ENCODE measurements at places on chromosomes 6 and 20.

- no peak for DNase-seq
Observed at GRCh38 chr6:22112461-22112860, 184.4 kb downstream of the PRL start.

DNA sequence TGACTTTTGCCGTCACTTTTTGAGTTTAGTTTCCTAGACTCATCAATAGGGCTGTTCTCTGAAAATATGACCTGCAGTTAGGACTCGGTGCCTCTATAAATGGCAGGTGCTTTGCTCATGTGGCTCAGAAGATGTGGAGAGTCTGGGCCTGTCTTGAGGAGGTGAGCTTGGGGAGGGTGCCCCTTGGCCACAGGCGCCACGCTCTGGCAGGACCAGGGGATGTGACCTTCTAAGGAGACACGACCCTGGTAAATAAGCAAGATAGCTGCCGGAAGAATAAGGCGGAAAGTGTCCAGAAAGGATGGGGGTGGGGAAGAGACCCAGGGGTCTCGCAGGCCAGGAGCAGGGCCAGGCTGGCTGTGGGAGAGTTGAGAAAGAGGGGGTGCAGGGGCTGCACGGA is 46.6 kb downstream of the TMEM242 start:
- DNase-seq, result no peak

DNA sequence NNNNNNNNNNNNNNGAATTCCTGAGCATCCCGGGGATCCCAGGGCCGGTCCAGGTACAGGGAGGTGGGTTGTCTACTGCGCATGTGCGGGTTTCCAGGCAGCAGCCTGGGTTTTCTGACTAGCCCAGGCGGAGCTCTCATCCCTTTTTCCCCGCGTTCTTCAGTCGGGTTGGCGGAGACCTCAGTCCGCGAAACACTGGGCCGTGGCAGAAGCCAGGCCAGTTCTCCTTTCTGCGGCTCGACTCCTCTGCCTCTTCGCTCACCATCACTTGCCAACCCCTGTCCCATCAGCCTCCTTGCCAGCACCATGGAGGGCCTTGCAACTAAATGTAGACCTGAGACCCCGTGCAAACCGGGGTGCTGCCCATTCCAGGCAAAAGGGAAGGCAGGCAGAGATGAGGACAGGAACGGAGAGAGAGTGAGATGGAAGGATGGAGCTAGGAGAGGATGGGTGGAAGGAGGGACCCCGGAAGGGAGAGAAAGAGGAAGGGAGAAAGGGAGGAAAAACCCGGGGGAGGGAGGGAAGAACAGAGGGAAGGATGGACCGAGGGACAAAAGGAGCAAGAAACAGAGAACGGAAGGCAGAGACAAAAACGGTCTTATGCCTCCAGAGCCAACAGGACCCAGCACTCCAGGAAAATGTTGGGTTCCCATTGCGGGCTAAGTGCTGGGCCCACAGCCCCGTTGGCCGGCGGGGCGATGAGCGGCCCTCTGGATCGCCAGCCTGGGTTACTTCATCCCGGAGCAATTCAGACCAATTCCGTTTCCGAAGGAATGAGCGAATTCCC is 445.4 kb upstream of the DEFB115 start:
- DNase-seq, result no peak

- DNase-seq, result no peak
Observed at GRCh38 chr20:62201173-62202082, 18.6 kb downstream of the MTG2 start.

- DNase-seq, result no peak
Observed at GRCh38 chr6:78614961-78615360, 252.4 kb upstream of the IRAK1BP1 start.

GRCh38 chr6:83603551-83603950 is 91.2 kb downstream of the PRSS35 start:
- no peak for DNase-seq

DNA sequence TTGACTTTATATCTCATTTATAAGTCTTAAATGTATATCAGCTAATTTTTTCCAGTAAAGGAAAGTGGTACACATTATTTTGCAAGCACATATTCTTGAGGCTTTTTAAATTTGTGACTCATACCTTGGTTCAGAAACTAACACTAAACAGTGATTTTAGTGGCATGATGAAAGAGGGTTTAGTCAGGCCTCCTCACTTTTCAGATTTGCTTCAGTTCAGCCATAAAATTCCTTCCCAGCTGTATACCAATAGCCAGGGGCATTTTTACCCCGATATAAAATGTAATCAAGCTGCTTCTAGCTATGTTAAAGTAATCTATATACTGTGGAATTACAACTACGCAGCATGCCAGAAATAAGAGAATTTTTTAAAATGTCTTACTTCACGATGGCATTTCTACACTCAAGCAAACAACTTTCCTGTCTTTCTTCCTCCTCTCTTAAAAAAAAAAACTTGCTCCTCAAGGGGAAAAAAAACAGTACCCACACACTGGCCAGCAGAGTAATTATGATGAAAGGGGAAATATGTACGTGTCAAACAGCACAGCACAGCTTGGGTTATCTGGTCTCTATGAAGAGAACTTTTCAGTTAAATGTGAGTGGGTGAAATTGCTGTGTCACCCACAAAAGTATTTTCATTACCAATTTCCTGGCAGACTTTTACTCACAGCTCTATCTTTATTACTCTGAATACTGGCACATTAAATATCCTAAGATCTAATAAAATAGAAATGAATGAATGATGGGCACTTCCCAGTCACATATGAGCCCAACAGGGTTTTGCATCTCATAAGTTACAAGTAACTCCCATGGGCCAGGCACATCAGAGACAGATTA is 244.8 kb upstream of the TENT5A start:
- peak; percentile 15 for DNase-seq

GRCh38 chr6:12007473-12007872 is 4.6 kb upstream of the HIVEP1 start:
- DNase-seq, result no peak

- no peak for DNase-seq
Observed at GRCh38 chr20:34328928-34329677, 25.9 kb upstream of the AHCY start.

DNA sequence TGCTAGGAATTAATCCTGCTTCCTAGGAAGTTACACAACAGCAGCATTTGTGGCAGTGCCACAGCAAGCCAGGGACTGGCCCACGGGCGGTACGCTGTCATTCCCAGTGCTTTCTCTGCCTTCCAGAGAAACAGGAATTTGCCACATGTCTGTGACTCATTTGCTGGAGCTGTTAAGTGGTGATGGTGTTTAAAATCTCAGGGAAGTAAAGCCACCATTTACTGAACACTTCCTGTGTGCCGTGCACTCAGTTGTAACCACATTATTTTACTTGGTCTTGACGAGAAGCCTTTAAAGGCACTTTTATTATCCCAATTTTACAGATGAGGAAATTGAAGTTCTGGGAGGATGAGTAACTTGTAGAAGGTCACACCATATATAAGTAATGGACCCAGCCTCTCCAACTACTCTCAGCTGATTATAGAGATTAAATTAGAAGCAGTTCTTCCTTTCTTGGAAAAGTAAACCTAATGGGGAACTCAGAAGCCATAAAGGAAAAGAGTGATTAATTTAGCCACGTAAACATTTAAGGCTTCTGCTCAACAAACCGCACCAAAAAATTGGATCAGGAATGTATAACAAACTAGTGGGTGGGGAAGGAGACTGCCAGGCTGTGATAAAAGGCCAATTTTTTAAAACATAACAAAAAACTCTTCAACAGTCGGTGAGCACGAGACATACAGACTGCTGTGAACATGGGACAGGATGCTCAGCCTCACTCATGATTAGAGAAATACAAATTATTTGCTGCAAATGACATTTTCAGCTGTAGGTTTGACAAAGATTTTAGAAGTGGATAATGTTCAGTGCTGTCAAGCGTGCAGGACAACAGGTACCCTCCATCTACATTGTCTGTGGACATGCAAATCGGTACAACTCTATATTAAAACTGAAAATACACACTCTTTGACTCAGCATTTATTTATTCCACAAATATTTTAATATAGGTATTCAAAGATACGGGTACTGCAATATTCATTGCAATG is 311.2 kb downstream of the NRN1 start:
- peak; percentile 11 for DNase-seq
